H9 (cell line): ENCODE measurements at places on chromosomes 6 and 20. TPM values are rescaled to one million over a fixed set of nuclear protein-coding genes. Genes with fewer than 3 reads are reported as not detected.
A peak's percentile ranks its signal among the peaks of the same experiment; 100 is the strongest.

SPATS1 gene
- total RNA-seq, result not detected in 2 replicates

GRCh38 chr20:63128367-63128766, 87.6 kb downstream of the YTHDF1 start:
- peak; percentile 22 for DNase-seq

RAET1L gene
- total RNA-seq, result not detected in 2 replicates

CST5 gene
- total RNA-seq, result not detected in 2 replicates

GRCh38 chr6:20644667-20645370, 110.6 kb downstream of the CDKAL1 start:
- no peak for DNase-seq

ENPP5 gene
- 4.6 and 5.1 TPM in 2 replicates for total RNA-seq

TPX2 gene
- total RNA-seq, result 161 TPM in 2 replicates

DNA sequence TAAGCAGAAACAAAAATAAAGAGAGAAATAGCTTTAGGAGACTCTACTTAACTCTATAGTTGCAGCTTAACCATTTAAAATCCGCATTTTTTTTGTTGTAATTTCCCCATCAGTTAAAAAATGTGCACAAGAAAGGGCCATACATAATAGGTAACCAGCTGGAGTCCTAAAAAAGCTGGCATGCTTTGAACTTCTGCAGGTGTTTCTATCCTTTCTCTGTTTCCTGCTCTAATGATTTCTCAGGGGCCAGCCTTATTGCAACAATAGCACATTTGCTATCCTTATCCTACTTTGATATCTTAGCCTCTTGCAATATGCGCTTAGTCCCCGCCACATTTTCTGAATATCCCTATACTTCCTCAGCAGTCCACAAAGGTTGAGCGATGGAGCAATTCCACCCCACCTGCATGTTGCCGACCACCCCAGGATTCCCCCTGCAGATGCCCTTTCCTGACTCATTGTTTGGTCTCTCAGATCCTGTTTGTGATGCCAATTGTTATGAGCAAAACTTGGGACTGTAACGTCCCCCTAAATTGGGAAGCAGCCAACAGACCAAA, 48.5 kb downstream of the TRIM27 start:
- no peak for DNase-seq

- no peak for DNase-seq
These were observed 8.4 kb downstream of the RBBP8NL start for GRCh38 chr20:62418709-62419487.

GRCh38 chr6:125604257-125604656, 145.2 kb upstream of the HEY2 start:
- no peak for DNase-seq

GRCh38 chr6:1766654-1767053, 156.9 kb downstream of the FOXC1 start:
- DNase-seq, result no peak

C2 gene
- total RNA-seq, result 0.66 and 0.86 TPM in 2 replicates

KCNK16 gene
- total RNA-seq, result not detected in 2 replicates

GRCh38 chr6:130161683-130162404, 60.9 kb downstream of the SAMD3 start:
- no peak for DNase-seq

GRCh38 chr6:149716181-149716963, 1.5 kb downstream of the LATS1 start:
- DNase-seq, result no peak

DNA sequence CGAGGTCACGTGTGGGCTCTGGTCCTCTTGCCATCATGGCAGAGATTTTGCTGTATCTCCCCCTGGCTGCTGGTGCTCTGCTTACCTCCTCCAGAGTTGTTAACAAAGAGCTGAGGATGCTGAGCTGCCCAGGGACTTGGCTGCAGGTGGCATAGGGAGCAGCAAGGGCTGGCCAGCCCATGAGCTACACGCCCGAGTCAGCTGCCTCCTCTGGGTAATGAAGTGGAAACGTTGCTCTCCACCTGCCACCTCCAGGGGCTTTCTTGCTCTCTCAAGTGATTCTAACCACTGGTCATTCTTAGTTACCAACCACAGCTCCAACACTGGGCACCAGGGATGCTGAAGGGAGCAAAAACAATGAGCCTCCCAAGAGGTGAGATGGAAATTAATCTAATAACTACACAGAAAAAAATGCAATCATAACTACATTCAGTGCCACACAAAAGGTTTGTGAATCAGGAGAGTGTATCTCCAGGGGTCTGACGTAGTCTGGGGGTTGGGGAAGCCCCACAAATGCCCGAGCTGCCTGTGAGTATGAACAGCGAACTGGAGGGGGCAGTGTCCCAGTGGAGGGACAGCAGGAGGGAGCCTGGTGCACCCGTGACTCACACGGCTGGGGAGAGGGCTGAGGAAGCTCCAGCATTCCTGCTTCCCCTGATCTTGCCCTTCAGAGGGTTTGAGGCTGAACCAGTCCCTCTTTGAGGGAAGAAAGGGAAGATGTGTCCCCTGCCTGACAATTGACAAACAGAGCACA, 78.7 kb downstream of the CDH26 start:
- peak; percentile 58 for DNase-seq

- DNase-seq, result no peak
These were observed 129.1 kb upstream of the SPACA1 start for GRCh38 chr6:87918461-87918941.

- no peak for DNase-seq
These were observed 8.0 kb downstream of the ZNF335 start for GRCh38 chr20:45964006-45964400.

GRCh38 chr20:37702403-37703034, 8.7 kb downstream of the CTNNBL1 start:
- DNase-seq, result no peak

GRCh38 chr6:151387175-151387970, 4.0 kb downstream of the ZBTB2 start:
- DNase-seq, result no peak

DNA sequence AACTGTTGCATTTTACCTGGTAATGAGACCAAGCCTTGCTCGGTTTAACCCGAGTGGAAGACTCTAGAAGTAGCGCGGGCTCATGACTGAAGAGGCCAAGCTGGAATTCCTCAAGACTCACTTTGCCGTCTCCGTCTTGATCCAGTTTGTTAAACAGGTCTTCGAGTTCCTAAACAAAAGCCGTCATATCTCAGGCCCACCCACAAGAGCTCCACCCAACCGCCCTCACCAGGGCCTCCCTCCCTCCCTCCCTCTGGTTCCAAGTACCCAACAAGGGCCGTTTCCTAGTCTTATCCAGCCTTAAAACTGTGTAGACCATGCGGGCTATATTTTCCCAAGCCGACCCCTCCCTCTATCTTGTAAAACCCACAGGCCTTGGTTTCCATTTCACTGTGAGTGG, 81.4 kb downstream of the NINL start:
- no peak for DNase-seq

DNA sequence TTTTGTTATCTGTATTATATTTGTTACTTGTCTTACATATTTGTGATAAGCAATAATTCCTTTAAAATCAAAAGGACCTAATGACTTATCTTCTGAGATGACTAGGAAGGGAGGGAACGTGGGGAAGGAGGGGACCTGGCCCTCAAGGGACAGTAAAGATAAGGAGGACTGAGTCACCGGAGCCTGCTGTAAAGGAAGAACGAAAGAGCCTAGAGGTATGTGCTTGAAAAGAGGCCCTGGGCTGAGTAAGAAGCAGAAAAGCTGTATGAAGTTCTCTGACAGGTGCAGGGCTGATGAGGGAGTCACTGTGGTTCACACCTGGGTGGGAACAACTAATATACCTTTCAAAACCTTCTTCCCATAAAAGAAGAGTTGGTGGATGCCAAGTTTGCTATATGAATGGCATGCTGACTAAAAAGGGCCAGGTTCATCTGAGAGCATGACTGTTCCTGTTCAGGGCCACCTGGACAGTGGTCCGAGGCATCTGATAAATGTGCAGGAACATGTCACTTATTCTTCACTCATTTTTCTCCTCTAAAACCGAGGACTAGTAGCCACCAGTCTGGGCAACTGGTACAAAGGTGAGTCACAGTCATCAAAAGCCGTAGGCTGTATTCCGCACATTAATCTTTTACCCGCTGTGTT, 111.3 kb downstream of the TNFAIP3 start:
- no peak for DNase-seq

VNN1 gene
- not detected in 2 replicates for total RNA-seq

GPR6 gene
- 0.20 TPM in 1 of 2 replicates, not detected in the other for total RNA-seq

DNA sequence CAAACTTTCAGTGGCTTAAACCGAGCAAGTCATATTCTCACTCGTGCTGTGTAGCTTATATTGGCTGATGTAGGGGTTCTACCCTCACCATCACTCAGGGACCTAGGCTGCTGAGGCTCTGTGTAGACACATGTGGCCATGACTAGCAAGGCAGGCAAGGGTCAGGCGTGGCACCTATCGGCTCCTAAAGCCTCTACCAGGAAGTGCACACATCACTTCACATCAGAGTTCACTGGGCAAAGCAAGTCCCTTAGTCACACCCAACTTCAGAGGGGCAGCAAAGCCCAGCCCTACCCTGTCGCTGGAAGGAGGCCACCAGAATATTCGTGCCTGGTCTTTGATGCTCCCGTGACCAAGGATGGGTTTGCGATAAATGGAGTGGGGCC, 42.9 kb downstream of the PPP1R14C start:
- DNase-seq, result no peak

FAM110A gene
- 10.3 and 11.5 TPM in 2 replicates for total RNA-seq

DNA sequence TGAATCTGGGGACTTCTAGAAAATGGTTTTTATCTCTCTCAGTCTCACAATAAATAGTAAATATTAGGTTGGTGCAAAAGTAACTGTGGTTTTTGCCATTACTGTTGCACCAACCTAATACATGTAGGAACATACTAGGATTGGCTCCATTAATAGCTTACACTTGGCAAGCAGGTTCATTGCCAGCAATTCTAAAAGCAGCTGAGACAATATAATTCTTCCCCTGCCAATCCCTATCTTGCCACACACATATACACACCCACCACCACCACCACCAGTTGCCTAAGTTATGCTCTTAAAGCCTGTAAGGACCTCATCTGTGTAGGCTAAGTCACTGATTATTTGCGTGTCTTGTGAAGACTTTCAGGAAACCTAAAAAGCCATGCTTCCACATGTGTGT, 145.1 kb downstream of the KIF16B start:
- DNase-seq, result no peak

THBS2 gene
- total RNA-seq, result 14.7 and 15.5 TPM in 2 replicates

- no peak for DNase-seq
These were observed 108.3 kb downstream of the PSMB1 start for GRCh38 chr6:170444811-170445211.

DNA sequence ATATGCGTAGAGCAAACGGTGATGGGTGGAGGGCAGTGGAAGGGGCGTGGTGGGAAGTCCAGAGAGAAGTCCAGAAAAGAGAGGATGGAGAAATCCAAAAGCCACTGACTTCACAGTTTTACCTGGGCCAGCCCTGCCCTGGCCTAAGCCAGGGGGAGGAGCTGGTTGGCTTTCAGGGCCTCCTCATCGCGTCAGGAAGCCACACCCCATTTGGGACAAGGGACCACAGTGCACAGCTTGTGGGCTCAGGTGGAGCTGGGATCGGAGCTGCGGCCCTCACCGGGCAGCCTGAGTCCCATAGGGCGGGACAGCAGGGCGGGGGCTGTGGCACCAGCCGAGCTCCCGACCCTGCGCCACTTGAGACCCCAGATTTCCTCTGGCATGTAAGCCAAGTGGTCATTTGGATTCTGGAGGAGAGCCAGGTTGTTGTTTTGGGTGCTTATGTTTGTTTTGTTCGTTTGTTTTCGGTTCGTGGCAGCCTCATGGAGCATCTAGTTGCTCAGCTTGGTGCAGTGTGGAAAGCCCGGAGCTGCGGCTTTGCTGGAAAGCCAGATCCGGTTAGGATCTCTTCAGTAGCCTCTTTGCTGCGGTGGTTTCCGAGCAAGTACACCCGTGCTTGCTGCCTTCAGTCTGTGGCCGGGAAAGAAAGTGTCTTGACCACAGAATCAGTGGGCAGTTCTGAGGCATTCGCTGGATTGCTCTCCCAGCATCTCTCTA, 42.2 kb downstream of the RIOK1 start:
- DNase-seq, result peak; percentile 86

MATN4 gene
- total RNA-seq, result 0.11 TPM in 1 of 2 replicates, not detected in the other

DNA sequence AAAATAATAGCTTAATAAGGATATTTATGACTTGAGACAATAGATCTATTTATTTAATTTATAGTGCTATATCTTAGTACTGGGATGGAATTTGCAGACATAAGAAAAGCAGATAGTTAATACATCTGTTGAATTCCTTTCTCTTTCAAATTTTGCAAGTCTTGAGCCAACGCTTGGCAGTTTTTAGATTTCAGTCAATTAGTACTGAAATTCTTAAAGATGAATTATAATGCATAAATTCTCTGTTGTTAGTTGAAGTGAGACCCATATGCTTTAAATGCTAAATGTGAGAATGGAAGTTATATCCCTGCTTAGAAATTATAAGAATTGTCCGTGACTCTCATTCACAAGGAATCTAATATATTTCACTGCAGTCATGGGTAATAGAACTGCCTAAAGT, 225.1 kb upstream of the ADGRB3 start:
- no peak for DNase-seq

GRCh38 chr6:87698547-87699006, 3.5 kb downstream of the AKIRIN2 start:
- no peak for DNase-seq

DNA sequence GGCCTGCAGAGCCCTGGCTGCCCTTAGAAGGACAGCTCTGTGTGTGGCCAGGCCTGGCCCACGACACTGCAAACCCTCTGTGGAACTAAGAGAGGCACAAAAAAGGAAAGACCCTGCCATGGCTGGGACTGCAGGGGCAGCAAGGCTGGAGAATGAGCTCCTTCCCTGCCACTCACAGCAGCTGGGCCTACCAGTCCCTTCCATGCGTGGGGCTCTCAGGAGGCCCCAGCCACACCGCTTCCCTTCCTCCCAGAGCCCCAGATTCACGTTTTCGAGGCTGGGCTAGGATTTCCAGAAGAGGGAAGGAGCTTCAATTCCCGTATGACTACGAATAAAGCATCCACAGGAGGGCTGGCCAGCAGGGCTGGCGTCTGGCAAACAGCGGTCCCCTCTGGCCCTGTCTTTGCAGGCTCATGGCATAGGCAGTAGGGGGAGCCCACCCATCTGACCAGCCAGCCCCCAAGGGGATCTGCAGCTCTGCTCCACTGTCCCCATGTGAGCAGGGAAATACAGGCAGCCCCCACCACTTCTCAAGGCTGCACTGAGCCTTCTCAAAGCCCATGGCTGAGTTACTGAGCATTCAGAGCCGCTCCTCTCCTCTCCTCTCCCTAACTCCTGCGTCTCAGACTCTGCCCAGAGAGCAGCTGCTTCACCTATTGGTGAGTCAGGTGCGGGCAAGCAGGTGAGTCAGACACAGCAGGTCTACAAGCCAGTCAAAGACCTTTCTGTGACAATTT, 53.1 kb downstream of the NINL start:
- DNase-seq, result peak; percentile 63

DNA sequence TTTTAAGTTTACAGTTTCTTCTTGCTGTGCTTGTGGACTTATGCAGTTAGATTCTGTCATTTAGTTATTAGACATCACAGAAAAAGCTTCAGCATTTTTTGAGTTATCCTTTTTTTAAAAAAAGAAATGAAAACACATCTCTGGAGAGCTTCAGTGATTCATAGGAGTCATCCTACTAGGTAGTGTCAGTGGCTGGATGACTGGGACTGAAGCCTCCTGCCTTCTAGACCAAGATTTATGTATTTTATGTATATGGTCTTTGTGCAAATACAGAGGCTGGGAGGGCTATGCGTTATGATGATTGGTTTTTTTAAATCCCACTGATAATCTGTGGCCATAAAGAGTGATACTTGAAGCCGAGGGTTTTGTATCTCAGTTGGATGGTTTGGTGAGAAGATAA, 125.9 kb upstream of the JAG1 start:
- no peak for DNase-seq

SIRPG gene
- total RNA-seq, result not detected in 2 replicates

GRCh38 chr6:52098721-52099120, 11.3 kb upstream of the PKHD1 start:
- DNase-seq, result no peak
